Hippocampal formation (tissue), 2 donors: ENCODE measurements at places on chromosomes 2 and 18.

DNA sequence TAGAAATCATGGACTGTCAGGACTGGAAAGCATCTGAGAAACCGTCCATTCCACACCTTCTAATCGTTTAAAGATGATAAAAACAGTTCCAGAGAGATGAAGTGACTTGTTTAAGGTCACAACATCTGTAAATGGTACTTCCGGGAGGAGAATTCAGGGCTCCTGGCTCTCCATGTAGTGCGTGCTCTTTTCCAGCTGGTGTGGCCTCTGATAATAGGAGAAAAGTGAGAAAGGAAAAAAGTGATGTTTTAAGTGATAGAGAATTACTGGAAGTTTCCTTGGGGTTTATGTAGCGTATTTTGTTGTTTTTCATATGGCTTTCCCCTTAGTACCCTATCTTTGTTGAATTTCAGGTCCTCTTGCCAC, 663 bp downstream of the C2orf49 start:
- DNase-seq, result no peak

DNA sequence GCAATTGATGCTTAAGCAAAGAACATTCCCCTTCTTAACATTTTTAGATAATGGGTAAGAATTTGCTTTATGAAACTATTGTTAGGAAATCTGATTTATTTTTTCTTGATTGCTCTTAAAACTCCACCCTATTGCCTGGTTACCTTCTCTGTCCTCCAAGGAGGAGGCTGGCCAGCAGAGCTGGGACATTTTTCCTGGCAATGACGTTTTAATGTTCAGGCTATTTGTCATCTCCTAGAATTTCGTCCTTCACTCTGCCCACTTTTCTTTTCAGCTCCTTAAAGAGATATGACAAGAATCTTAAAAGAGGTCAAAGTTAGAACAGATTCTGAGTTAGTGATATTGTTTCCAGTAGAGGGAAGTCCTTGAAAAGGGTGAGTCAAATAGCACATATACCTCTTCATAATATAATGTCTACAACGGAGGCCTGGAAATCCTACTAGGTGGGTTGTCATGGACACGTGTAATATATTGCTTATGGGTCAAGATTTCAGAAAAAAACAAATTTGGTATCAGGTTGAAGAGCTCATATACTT, 141.0 kb downstream of the CMPK2 start:
- no peak for DNase-seq

DNA sequence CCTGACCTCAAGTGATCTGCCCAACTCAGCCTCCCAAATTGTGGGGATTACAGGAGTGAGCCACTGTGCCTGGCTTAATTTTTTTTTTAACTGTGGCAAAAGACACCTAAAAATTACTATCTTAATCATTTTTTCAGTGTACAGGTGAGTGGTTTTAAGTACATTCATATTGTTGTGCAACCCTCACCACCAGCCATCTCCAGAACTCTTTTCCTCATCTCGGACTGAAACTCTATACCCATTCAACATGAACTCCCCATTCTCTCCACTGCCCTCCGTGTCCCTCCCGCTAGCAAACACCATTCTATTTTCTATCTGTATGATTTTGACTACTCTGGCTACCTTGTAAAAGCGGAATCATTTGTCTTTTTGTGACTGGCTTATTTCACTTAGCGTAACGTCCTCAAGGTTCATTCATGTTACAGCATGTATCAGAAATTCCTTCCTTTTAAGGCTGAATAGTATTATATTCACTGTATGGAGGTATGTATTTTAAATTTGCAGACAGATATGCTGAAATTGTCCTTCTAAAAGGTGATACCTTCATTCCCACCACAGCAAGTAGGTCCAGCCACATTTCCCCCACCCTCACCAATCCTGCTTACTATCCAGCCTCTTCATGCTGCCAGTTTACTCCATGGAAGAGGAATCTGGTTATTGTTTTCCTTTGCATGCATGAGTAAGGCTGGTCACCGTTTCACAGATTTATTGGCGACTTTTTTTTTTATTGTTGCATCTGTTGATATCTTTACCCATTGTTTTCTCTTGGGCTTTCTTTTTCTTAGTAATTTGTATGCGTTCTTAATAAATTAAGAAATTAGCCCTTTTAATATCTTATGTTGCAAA, 40.6 kb upstream of the ANXA4 start:
- no peak for DNase-seq

- no peak for DNase-seq
Measured at GRCh38 chr2:168997118-168997521, 34.0 kb downstream of the ABCB11 start.

DNA sequence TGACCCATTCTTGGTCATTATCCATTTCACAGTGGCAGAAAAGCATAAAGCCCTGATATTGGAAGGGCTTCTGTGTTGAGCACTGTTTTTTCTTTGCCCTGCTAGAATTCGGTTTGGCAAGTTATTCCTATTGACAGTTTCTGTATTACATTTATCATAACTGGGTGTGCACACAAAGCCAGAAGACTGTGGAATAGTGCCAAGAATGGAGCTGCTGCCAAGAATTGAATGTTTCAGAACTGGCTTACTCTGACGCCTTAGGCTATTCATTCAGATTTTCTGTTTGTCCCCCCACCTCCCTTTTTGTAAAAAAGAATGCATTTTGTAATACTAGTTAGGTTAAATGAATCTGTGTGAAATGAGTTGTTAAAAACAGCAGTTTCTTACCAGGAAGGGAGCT, 12.7 kb downstream of the KDM3A start:
- DNase-seq, result peak; percentile 51

GRCh38 chr2:240952496-240953246, 45.7 kb upstream of the SNED1 start:
- DNase-seq, result no peak
